Skeletal muscle tissue (tissue), 5 donors: ENCODE measurements at places on chromosomes 1 and 21. TPM values are rescaled to one million over a fixed set of nuclear protein-coding genes. Genes with fewer than 3 reads are reported as not detected.

The S100A10 gene
- total RNA-seq, result 43.8 TPM

The CFAP45 gene
- total RNA-seq, result not detected

The CRYAA gene
- total RNA-seq, result not detected

The ACTL8 gene
- total RNA-seq, result not detected
